ENCODE measurements at places on chromosomes 6 and 20. TPM values are rescaled to one million over a fixed set of nuclear protein-coding genes. Genes with fewer than 3 reads are reported as not detected.

GRCh38 chr6:136696238-136696637 lies 96.0 kb downstream of the MAP3K5 start:
- no peaks in the 10 kb centered on the region for H3K27me3 ChIP-seq
- peaks cover 17% of the 10 kb centered on the region for H3K4me1 ChIP-seq
- no peak overlapping the region for H3K27ac ChIP-seq
- peaks cover 3% of the 10 kb centered on the region for H3K36me3 ChIP-seq
- DNase-seq: no peak
- H3K4me3 ChIP-seq: no peak overlapping the region

DNA sequence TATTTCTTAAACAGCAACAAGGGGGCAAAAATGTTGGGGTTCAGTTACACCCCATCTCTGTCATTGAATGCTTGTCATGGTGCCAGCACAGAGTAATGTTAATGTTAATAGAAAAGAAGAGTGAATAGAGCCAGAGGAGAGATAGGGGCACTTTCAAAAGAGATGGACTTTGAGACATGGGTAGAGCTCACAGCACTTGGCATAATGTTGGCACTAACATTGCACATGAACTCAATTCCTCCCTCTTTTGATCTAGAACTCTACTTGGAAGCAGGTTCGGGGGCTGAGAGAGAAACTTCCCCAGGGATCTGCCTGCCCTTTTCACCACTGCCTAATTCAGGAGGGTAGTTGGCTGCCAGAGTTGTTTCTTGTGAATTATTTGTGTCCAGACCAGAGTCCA lies 284.6 kb upstream of the PRND start:
- no peak overlapping the region for H3K4me3 ChIP-seq
- no peaks in the 10 kb centered on the region for H3K4me1 ChIP-seq
- H3K36me3 ChIP-seq: no peaks in the 10 kb centered on the region
- peaks cover 3% of the 10 kb centered on the region for H3K27me3 ChIP-seq
- H3K27ac ChIP-seq: no peak overlapping the region

EFHC1 gene
- total RNA-seq: 1.9 TPM

TMEM30A gene
- 39.7 TPM for total RNA-seq

GRCh38 chr6:154805288-154805911 lies 72.2 kb downstream of the SCAF8 start:
- H3K4me3 ChIP-seq: no peak overlapping the region
- H3K27me3 ChIP-seq: no peaks in the 10 kb centered on the region
- no peak overlapping the region for H3K27ac ChIP-seq
- peaks cover 33% of the 10 kb centered on the region for H3K36me3 ChIP-seq
- DNase-seq: no peak
- H3K4me1 ChIP-seq: peaks cover 5% of the 10 kb centered on the region

DNA sequence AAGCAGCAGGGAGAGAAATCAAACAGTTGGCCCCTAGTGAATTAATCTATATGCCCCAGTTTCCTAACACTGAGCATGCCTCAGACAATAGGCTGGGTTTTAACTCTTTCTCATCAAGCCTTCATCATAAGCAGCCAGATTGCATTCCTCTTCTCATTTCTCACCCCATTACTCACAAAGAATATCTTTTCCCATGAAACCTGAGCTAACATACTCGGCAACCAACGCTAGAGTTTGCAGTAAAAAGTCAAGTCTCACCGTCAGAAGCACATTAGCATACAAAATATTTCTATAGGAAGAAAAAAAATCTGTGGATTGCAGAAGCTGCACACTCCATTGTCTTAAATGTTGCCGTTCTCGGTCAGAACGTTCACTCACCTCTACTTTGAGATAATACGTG lies 429.9 kb upstream of the ARID1B start:
- no peak overlapping the region for H3K27ac ChIP-seq
- H3K36me3 ChIP-seq: no peaks in the 10 kb centered on the region
- no peak for DNase-seq

DNA sequence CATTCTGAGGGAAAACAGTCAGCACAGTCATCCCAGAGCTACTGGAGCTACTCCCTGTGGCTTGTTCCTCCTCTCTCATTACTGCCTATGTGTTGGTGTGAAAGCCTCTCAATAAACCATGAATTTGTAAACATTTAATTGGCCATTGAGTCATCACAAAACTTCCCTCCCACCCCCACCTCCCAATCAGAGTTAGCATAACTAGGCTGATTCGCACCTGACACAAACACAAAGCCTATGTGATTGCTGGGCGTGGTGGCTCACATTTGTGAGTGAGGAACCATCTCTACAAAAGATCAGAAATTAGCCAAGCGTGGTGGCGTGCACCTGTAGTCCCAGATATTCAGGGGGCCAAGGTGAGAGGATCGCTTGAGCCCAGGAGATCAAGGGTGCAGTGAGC lies 17.1 kb upstream of the SNTA1 start:
- DNase-seq: peak; percentile 10
- H3K4me3 ChIP-seq: no peak overlapping the region
- H3K27me3 ChIP-seq: no peaks in the 10 kb centered on the region
- H3K27ac ChIP-seq: no peak overlapping the region
- no peaks in the 10 kb centered on the region for H3K4me1 ChIP-seq
- no peaks in the 10 kb centered on the region for H3K36me3 ChIP-seq

DNA sequence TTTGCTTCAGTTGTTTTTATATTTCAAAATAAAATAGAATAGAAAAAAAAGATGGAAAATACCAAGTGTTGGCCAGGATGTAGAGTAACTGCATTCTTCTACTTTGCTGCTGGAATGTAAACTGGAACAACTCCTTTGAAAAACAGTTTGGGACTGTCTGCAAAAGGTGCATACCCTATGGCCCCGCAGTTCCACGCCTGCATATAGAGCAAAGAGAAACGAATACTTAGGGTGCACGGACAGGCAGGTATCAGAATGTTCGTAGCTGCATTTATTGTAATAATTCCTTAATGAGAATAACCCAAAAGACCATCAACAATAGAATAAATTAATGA lies 603 bp upstream of the RAB23 start:
- H3K4me1 ChIP-seq: peaks cover 15% of the 10 kb centered on the region
- peak; percentile 8 for DNase-seq
- H3K27ac ChIP-seq: no peak overlapping the region
- H3K36me3 ChIP-seq: no peaks in the 10 kb centered on the region

GRCh38 chr20:35821807-35822242 lies 50.0 kb downstream of the PHF20 start:
- peaks cover 31% of the 10 kb centered on the region for H3K4me1 ChIP-seq
- DNase-seq: no peak
- peaks cover 29% of the 10 kb centered on the region for H3K36me3 ChIP-seq
- H3K27me3 ChIP-seq: no peaks in the 10 kb centered on the region

- no peak for DNase-seq
- no peak overlapping the region for H3K27ac ChIP-seq
- no peaks in the 10 kb centered on the region for H3K27me3 ChIP-seq
- H3K36me3 ChIP-seq: no peaks in the 10 kb centered on the region
Measured at GRCh38 chr6:50185006-50185405, 135.3 kb upstream of the DEFB112 start.

PREX1 gene
- 79.7 TPM for total RNA-seq

DNA sequence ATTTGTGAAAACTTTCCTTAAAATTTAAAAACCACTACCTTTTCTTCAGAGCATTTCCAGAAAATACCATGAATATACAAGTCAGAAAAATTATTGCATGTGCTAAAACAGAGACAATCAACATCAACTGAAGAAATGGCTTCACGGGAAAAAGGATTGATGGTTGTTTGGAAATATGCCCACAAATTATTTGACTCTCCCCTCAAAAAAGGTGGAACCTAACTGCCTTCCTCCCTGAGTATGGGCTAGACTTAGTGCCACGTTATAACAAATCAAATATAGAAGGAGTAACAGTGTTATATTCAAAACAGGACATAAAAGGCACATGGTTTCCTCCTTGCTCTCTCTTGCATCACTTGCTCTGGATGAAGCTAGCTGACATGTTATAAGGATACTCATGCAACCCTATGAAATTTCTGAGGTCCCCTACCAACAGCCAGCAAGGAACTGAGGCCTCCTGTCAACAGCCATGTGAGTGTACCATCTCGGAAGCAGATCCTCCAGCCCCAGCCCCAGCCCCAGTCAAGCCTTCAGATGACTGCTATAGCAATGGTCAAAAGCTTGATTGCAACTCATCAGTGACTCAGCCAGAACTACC lies 8.4 kb downstream of the BTBD9 start:
- H3K27me3 ChIP-seq: no peaks in the 10 kb centered on the region
- no peaks in the 10 kb centered on the region for H3K36me3 ChIP-seq
- H3K27ac ChIP-seq: peak overlapping the region; percentile 36
- H3K4me3 ChIP-seq: no peak overlapping the region

- H3K27ac ChIP-seq: peak overlapping the region; percentile 83
- H3K4me3 ChIP-seq: peak overlapping the region; percentile 100
- DNase-seq: no peak
- H3K4me1 ChIP-seq: peaks cover 45% of the 10 kb centered on the region
Measured at GRCh38 chr20:13786143-13786828, 1.5 kb downstream of the NDUFAF5 start.

GRCh38 chr20:48026981-48027592 lies 241.8 kb upstream of the SULF2 start:
- H3K27ac ChIP-seq: no peak overlapping the region
- no peak overlapping the region for H3K4me3 ChIP-seq
- no peaks in the 10 kb centered on the region for H3K36me3 ChIP-seq
- no peaks in the 10 kb centered on the region for H3K4me1 ChIP-seq
- peaks cover 1% of the 10 kb centered on the region for H3K27me3 ChIP-seq

C6orf141 gene
- 0.43 TPM for total RNA-seq

- no peaks in the 10 kb centered on the region for H3K27me3 ChIP-seq
- peak overlapping the region; percentile 71 for H3K4me3 ChIP-seq
Measured at GRCh38 chr20:53828088-53828681, 234.5 kb upstream of the ZNF217 start.

- DNase-seq: no peak
- no peaks in the 10 kb centered on the region for H3K36me3 ChIP-seq
- no peaks in the 10 kb centered on the region for H3K27me3 ChIP-seq
- H3K4me1 ChIP-seq: no peaks in the 10 kb centered on the region
- no peak overlapping the region for H3K27ac ChIP-seq
Measured at GRCh38 chr20:39778847-39779604, 816.9 kb downstream of the DHX35 start.

DNA sequence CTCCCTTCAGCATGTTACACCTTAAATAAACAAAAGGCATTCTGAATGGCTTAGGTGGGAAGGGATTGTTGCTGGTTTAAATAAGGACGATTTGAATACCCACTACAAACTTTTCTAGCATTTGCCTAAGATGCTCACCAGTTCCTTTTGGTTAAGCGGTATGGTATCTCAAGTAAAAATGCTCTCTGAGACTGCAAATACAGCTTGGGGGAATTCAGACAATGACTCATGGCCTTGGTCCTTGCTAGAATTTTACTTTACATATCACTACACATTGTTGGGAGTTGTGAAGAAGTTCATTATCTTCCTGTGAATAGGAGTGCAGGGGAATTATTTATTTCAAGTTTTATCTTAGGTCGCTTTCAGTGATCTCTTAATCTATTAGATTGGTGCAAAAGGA lies 670.7 kb downstream of the UTRN start:
- H3K36me3 ChIP-seq: no peaks in the 10 kb centered on the region
- peaks cover 1% of the 10 kb centered on the region for H3K27me3 ChIP-seq
- no peak overlapping the region for H3K27ac ChIP-seq
- no peaks in the 10 kb centered on the region for H3K4me1 ChIP-seq
- no peak overlapping the region for H3K4me3 ChIP-seq
- DNase-seq: no peak

SMAP1 gene
- total RNA-seq: 26.3 TPM

DNA sequence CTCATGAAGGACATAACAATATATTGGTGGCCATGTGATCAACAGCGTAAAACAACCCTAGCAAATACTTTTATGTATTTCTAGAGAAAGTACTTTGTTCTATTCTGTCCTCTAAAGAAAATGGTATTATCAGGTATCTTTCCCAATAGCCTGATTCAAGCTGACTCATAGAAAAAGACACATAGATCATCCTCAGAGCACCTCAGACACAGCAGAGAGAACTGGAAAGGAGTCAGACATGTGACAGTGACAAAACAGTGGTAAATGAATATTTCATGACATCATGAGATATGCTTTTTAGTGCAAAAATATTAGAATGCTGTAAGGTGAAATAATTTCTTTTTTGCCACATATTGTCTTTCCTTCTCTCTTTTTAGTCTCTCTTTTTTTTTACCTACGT lies 1355.0 kb upstream of the MAP3K7 start:
- no peak for DNase-seq
- no peaks in the 10 kb centered on the region for H3K36me3 ChIP-seq
- H3K4me1 ChIP-seq: no peaks in the 10 kb centered on the region

- no peak overlapping the region for H3K4me3 ChIP-seq
- H3K4me1 ChIP-seq: no peaks in the 10 kb centered on the region
- H3K27me3 ChIP-seq: peaks cover 35% of the 10 kb centered on the region
- H3K27ac ChIP-seq: no peak overlapping the region
- no peaks in the 10 kb centered on the region for H3K36me3 ChIP-seq
Measured at GRCh38 chr20:9520086-9520485, 5.7 kb downstream of the LAMP5 start.

DNA sequence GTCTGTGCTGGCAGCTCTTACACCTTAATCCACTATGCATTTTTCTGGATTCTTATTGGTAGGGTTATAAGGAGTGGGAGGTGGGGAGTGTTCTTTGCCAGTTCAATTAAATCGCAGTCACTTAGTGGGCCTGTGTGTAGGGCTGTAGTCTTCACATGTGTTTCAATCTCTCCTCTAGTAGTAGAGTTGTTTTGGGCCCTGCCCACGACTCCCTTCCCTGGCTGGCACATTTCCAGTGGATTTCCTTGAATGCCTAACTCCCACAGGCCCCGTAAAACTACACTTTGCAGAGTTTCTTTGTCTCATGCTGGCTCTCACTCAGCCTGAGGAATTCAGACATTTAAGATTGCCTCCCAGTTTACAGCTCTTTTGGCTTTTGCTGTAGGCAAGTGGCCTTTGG lies 414.0 kb upstream of the OPRM1 start:
- no peaks in the 10 kb centered on the region for H3K36me3 ChIP-seq
- no peaks in the 10 kb centered on the region for H3K27me3 ChIP-seq
- no peaks in the 10 kb centered on the region for H3K4me1 ChIP-seq
- H3K27ac ChIP-seq: no peak overlapping the region
- no peak overlapping the region for H3K4me3 ChIP-seq

DNA sequence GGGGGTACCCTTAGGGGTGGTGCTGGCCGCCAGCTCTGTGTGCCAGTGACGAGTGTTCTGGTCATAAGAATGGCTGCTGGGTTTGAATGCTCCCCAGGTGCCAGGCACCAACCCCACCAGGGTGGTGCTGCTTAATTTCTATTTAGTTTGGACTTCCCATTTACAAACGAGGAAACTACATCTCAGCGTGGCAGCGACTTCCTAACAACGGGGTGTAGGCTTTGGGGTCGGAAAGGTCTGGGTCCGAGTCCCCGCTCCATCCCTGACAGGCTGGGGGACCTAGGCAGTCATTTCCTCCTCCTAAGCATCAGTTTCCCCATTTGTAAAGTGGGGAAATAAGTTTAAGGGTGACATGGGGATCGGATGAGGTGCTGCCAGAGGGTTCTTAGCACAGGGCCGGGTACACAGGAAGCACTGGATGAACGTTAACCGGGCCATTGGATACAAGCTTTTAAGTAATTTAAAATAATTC lies 30.3 kb downstream of the CEBPB start:
- H3K4me3 ChIP-seq: no peak overlapping the region
- peaks cover 2% of the 10 kb centered on the region for H3K27me3 ChIP-seq
- no peak for DNase-seq
- H3K36me3 ChIP-seq: no peaks in the 10 kb centered on the region
- no peak overlapping the region for H3K27ac ChIP-seq
- peaks cover 6% of the 10 kb centered on the region for H3K4me1 ChIP-seq

- DNase-seq: no peak
- no peaks in the 10 kb centered on the region for H3K4me1 ChIP-seq
- H3K36me3 ChIP-seq: no peaks in the 10 kb centered on the region
- no peak overlapping the region for H3K27ac ChIP-seq
- H3K4me3 ChIP-seq: no peak overlapping the region
- no peaks in the 10 kb centered on the region for H3K27me3 ChIP-seq
Measured at GRCh38 chr6:117143647-117144046, 121.7 kb upstream of the VGLL2 start.

- H3K27ac ChIP-seq: no peak overlapping the region
- H3K4me3 ChIP-seq: no peak overlapping the region
- no peaks in the 10 kb centered on the region for H3K4me1 ChIP-seq
- DNase-seq: no peak
- no peaks in the 10 kb centered on the region for H3K27me3 ChIP-seq
Measured at GRCh38 chr20:24836041-24836533, 113.0 kb upstream of the CST7 start.

Data from activated CD8-positive, alpha-beta T cell treated with anti-CD3 and anti-CD28 coated beads for 36 hours (primary cell).